ENCODE measurements at places on chromosomes 13 and 19. TPM values are rescaled to one million over a fixed set of nuclear protein-coding genes. Genes with fewer than 3 reads are reported as not detected.

NUP62 gene
- total RNA-seq: 46.9 TPM

NLRP11 gene
- total RNA-seq: 0.36 TPM

ZNF564 gene
- 21.8 TPM for total RNA-seq

DNA sequence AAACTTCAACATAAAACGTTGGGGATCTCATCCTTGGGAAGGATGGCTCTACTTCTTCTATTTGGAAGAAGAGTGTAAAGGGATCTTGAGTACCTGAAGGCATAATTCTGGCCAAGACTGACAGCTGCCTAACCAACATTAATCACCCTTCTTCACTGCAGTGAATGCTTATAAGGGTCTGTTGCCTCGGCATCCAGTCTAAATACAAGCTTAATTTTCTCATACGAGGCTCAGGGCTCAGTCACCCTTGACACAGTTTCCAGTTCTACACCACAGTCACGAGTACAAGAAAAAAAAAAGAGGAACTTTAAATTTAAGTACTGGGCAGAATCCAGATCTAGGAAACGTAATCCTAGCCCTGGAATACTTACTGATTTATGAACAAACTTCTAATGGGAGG lies 9.0 kb downstream of the FPR3 start:
- no peak for DNase-seq

TEAD2 gene
- 56.3 TPM for total RNA-seq

Data from ovary (tissue), 10 donors.